CD4-positive, alpha-beta T cell (primary cell): ENCODE measurements at places on chromosomes 7 and 10. TPM values are rescaled to one million over a fixed set of nuclear protein-coding genes. Genes with fewer than 3 reads are reported as not detected.

DNA sequence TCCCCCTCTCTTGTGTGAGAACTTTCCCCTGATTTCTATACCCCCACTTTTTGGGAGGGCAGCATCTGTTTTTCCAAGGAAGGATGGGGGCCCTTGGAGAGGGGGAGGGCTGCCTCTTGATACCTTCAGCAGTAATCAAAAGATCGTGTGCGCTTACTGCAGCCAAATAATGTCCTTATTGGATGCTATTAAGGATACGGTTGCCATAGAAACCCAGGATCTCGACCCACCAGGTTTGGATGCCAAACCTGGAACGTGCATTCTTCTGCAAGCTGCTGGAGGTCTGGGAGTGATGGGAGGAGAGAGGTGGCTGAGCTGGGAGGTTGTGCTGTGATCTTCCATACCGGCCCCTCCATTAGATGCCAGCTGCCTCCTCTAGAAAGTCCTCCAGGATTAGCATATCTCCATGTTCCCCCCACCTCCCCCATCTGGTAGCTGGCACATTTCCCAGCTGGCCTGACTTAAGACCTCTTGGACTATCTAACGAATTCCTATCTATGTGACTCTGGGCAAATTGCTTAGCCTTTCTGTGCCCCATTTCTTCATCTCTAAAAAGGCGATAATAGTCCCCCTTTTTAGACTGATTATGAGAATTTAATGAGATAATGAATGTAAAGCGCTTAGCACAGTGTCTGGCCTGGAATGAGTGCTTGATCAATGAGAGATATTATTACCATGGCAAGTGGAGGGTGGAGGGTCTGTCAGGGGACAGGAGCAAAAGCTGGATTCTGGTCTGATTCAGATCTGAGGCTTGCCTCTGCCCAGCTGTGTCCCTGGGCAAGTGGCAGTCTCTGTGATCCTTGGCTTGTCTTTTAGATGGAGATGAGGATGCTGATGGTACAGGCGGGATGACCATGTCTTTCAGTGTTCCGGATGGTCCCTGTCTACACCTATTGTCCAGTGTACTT lies 78.5 kb upstream of the PCBD1 start:
- DNase-seq = no peak

LBX1 gene
- total RNA-seq = not detected

DNA sequence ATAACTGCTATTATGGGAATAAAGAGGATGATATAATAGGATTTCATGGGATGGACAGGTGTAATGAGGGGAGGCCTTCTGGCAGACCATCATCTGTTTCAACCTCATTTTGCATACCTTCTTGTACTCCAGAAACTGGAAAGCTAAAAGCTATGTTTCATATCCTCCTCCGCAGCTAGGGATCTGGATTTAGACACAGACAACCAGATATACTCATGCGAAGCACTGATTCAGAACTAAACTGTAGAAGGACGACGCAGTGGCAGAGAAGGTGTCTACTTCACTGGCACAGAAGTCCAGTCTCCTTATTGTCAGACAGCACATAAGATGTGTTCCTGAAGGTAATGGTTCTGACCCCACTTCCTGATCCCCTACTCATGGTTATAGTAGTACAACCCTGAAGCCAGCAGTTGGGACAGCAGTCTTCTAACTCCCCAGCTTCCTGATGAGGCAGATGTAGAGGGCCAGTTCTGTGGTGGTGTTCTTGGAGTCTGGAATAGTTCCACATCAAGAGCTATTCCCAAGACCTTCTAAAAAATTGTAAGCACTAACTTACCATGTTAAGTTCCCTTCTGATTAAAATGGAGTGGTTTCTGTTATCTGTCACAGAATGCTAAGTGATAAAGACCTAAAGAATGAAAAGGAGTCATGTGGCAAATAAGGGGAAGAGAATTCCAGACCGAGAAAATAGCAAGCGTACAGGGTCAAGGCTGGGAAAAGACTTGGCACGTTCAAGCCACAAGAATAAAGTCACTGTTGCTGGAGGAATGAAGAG lies 550.3 kb downstream of the GRM8 start:
- no peak for DNase-seq

- no peak for DNase-seq
Measured at GRCh38 chr10:110395350-110396283, 90.9 kb upstream of the SMNDC1 start.

KIF20B gene
- 17.1 TPM for total RNA-seq

NUDT5 gene
- 11.6 TPM for total RNA-seq
